SW 1271 (cell line): ENCODE measurements at places on chromosomes 4 and X.

DNA sequence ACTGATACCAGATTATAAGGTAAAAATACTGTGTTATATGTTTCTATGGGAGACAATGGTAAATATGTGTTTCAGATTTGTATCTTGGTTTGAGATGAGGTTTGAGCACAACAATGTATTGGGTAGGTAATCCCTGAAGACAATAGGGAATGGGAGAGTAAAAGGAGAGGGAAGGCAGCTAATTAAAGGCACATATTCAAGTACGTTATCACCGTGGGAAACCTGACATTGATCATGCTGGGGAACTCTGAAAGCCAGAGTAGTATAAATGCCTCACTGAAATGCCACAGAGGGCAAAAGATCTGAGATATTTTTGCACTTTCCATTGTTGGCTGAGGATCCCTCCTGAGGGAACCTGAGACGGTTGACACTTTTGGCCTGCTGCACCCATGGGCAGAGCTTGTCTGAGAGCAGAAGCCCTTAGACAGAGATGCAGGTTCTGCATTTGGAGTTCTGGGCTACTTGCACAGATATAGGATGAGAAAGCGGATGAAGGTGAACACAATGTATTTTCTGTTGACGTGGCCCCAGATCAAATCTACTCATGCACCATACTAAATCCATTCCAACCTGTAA, 506.7 kb downstream of the PCDH18 start:
- DNase-seq, result no peak

- no peak for DNase-seq
These were observed 146.0 kb downstream of the STIM2 start for GRCh38 chr4:27006646-27007045.

DNA sequence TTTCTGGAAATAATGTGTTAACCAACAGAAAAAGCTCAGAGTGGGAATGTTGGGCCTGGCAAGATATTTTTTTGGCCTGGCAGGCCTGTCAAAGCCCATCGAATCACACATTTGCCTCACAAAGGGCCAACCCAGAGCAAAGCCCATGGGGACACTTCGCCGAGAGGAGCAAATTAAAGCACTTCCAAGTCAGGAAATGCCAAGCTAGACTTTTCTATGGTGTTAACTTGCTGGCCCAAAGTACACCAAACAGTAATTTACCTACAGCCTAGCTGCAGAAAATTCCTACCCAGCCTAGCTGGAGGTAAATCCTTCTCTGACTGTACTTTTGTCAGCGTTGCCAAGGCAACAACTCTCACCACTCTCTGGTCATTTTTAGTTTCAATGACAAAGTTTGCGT, 288.6 kb upstream of the LDB2 start:
- no peak for DNase-seq

GRCh38 chr4:136748773-136749172, 783.5 kb downstream of the PCDH18 start:
- no peak for DNase-seq

DNA sequence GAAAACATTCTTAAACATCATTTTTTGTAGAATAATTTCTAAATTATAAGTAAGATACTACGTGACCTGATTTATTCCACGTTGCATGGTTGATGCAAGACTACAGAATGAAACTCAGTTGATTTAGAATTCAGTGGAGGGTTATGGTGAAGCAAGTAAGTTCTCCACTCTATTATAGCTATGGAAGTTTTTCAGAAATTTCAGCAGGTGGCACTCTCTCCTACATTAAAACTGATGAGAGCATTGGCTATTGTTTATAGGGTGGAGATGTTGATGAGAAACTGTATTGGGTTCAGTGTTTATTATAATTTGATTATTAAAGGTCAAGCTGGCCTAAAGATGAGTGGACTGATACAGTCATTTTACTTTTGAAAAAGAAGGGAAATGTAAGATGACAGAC, 88.0 kb downstream of the FNIP2 start:
- DNase-seq, result no peak

DNA sequence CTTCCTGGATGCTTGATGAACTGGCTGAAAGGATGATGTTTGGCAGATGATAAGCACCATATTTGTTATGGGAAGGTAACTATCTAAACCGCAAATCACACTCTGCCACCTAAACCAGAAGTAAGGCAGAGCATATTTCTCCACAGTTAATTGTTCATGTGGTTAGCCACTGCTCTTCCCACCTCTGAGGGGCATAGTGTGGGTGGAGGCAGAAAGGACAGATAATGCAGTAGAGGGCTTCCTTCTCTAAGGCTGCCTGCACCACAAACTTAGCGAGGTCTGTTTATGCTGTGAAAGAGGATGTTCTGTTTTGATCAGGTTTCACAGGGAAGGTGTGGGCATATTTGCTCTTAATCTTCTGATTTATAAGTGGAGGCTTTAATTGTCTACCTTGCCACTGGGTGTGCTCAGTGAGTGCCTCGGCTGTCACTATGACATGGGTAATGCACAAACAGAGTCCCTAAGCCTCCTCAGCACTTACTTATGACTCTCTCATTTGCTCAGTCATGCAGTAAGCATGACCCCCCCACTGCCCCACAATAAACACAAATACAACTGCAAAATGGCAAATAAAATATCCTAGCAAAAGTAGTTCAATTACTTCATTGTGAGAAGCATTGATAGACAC, 401.0 kb downstream of the TMA16 start:
- no peak for DNase-seq

GRCh38 chrX:13285693-13286092, 34.2 kb downstream of the ATXN3L start:
- DNase-seq, result no peak

DNA sequence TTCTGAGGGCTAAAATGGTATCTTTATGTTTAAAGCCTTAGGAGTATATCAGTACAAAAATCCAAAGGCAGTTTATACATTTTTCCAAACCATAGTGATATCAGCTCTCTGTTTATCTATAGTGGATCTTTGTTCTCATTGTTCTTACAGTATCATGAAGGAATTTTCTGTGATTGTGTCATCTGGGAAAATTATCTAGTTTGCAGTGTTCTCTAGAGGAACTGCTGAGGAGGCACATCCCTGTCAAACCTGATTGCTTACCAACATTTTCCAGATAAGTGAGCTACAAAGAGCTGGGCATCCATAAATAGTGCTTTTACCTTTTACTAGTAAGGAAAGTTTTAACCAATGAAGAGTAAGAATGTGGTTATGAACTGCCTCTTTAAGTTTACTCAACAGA, 44.9 kb upstream of the SLC25A31 start:
- no peak for DNase-seq

DNA sequence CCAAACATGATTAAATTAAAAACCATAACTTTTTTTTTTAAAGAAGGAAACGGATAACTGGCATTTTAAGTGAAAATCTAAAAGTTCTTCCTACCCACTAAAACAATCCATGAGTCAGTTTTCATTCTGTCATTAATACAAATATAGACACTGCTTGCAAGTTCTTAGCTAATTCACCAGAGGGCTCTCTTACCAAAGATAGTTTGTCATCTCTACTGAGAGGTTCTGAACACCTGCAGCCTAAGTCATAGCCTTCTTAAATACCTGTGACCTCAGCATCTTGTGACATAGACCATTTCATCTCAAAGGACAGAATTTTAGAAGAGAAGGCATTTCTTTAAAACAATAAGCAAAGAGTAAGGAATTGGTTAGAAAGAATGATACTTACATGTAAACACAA, 65.3 kb upstream of the FAM120C start:
- DNase-seq, result peak; percentile 1

GRCh38 chrX:49069038-49069437, 4.8 kb downstream of the PRAF2 start:
- no peak for DNase-seq

- no peak for DNase-seq
These were observed 67.5 kb downstream of the ABCG2 start for GRCh38 chr4:88090898-88091297.
